ENCODE measurements at places on chromosomes 7 and 10.
A peak's percentile ranks its signal among the peaks of the same experiment; 100 is the strongest.

GRCh38 chr10:7512487-7512886, 101.7 kb upstream of the SFMBT2 start:
- DNase-seq, result no peak

- no peak for DNase-seq
Measured at GRCh38 chr7:7707246-7707645, 11.2 kb downstream of the RPA3 start.

DNA sequence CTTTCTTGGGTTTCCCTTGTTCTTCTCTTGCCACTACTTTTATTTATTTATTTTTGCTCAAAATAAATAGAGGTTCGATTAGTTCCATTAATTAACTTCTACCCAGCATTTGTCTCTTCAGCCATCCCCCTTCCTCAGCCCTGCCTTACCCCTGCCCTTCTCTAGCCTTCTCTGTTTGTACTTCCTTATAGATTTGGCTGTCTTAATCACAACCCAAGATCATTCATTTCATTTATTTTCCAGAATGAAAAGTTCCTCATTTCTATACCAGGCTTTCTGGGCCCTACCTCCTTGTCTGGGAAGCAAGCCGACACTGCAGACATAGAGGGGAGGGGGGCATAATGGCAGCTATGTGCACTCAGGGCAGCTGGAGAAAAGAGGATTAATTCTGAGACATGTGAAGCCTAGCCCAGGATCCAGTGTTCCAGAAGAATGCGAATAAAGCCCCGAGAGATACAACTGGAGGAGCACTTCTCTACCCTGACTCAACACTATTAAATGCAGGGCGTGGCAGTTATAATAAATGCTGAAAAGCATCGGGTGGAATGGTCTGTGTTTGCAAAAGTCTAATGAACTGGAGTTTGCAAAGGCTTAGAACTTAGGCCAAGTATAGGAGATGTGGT, 6.4 kb upstream of the PDCD4 start:
- no peak for DNase-seq

GRCh38 chr7:127708788-127709187, 56.8 kb downstream of the SND1 start:
- DNase-seq, result peak; percentile 63

DNA sequence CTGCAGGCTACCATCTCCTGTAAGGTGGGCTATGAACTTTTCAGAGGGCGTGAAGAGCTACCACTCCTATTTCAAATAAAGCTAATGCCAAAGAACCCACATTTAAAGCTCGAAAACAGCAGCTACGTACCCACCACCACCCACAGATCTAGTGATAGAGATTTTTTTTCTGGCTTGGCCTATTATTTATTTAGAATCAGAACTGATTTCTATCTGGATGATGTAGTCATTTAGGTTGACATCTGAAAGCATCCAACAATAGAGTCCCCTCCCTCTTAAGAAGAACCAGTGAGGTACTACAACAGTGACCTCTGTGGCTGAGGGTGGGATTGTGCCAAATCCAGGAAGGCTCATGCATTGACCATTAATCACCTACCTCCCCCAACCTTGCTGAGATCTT, 113.8 kb upstream of the ADO start:
- no peak for DNase-seq

DNA sequence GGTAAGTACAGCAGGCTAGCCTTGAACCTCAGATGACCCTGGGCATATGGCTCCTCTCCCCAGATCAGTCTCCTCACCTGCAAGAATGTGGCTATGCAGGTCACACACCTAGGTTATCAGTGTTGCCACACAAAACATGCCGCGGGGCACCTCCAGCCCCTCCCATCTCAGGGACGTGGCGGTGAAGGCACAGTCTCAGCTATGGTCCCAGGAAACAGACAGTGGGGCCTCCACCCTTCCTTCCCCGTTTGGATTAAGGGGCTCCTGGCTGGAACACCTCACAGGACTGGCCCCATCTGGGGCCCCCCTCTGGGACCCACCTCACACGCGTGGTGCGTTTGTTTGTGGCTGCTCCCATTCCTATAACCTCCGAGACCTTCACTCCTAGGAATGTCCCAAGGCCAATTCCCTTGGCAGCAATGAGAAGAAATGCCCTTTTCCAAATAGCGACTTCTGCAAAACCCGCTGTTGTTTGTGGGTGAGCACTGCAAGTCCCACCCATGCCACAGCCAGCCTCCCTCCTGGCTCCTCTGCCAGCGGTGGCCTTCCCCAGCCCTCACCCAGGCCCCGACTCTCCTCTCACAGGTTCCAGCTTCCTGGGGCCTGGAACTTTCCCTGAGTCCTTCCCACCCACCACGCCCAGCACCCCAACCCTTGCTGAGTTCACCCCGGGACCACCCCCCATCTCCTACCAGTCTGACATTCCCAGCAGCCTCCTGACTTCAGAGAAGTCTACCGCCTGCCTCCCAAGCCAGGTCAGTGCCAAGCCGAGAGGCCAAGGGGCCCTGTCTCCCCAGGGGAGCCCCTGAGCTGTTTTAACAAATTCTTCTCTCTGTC, 17.1 kb downstream of the ZMIZ2 start:
- no peak for DNase-seq

DNA sequence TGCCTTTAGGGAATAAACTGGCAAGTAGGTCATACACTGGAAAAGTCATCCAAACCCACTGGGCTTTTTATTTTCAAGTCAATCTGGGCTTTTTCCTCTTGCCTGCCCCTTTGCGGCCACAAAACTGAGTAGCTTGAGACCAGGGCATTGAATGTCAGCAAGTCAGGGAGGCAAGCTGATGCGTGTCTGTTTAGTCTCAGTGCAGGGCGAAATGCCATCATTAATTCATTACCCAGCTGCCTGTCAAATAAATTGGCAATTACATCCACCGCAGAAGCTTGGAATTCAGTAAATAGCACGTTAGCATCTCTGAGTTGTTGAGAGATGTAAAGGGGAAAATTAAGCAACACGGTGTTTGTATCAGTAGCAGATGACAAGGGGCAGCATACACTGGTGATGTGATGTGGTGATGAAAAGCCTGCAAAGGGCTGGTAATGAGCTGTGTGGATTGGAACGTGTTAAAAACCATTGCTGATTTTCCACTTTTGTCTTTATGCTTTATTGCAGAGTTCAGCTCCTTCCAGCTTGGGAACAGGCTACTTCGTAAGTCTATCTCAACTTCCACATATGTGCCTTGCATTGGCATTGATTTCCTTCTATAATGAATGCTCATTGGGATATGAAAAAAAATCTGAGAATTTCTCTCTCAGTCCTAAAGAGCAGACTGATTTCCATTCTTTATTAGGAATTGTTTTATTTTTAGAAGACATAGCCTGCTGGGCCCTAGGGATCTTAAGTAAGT, 535.9 kb downstream of the AUTS2 start:
- no peak for DNase-seq

GRCh38 chr10:58358314-58358933, 23.6 kb downstream of the UBE2D1 start:
- DNase-seq, result no peak

DNA sequence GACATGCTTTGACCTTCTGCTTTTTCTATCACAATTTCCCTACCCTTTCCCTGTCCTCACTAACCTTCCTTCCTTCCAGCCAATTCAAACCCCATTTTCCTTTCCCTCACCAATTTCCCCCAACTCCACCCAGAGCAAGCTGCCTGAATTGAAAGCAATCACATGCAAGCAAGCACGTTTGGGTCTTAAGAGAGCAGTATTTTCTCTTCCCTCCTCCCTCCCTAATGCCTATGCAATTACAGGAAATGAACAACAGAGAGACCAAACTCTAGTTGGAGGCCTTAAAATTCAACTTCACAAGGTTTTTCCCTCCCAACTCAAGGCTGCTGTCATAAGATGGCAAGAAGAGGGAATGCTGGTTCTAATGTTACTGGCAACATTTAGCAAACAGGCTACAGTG, 117.2 kb downstream of the MYOF start:
- no peak for DNase-seq

- DNase-seq, result no peak
Measured at GRCh38 chr7:9026121-9026520, 592.7 kb downstream of the NXPH1 start.

- no peak for DNase-seq
Measured at GRCh38 chr10:70571236-70571635, 31.3 kb downstream of the PRF1 start.

DNA sequence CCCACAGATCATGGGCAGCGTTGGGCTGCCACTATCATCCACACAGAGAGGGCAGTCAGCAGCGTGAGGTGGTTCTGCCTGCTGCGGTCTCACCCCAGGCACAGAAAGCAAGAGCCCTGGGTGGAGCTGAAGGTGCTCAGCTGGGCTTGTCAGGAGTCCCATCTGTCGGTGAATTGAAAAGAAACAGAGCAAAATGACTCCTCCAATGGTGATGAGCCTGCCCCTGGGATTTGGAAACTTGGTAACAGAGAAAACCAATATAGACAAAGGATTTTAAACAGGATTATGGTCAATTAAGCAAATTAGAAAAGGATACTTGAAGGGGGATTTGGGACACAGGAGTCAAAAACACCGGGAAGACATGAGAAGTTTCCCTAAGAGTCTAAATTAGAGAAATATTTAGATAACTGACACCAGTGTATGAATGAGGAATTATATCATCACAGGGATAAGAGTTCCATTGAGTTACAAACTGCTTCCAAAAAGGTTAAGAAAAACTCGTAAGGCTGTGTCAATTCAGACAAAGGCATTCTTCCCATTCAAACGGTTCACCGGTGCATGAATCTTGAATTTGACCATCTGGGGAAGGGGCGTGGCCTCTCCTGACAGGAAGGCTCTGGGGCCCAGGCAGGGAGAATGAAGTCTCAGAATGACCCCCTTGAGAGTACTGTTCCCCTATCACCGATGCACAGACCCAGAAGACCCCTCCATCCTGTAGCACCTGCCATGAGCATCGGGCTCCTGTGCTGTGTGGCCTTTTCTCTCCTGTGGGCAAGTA, 70.0 kb upstream of the PRSS58 start:
- no peak for DNase-seq

- no peak for DNase-seq
Measured at GRCh38 chr10:4051641-4052151, 266.7 kb upstream of the KLF6 start.

DNA sequence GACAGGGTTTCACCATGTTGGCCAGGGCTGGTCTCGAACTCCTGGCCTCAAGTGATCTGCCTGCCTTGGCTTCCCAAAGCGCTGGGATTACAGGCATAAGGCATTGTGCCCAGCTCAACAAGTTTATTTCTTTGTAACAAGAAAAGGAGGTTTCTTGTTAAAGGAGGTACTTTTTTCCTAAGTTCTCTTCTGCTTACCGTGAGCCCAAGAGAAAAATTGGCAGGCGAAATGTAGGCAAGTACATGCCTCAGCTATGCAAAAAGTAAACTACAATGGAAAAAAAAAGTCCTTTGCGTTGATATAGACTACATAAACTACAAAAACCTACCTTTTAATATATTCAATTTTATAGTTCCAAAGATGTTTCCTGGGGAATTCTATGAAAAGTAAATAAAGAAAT, 122.6 kb downstream of the DKK1 start:
- DNase-seq, result no peak

DNA sequence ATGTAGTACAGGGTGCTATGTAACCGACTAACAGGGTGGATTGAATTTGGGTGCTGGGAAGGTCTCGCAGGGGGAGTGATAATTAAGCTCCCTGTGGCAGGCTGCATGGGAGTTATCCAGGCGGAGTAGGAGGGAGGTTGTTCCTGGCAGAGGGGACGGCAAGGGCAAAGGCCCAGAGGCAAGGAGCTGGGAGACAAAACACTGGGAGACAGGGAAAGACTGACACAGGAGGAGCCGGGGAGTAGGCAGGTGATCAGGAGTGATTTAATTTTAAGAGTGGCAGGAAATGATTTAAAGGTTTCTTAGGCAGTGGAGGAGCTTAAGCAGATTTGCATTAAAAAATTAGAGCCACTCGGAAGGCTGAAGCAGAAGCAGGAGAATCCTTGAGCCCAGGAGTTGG, 40.7 kb upstream of the LEP start:
- no peak for DNase-seq

GRCh38 chr7:3578399-3578798, 277.3 kb downstream of the SDK1 start:
- no peak for DNase-seq

- DNase-seq, result no peak
Measured at GRCh38 chr10:5818894-5819293, 5.7 kb upstream of the GDI2 start.

DNA sequence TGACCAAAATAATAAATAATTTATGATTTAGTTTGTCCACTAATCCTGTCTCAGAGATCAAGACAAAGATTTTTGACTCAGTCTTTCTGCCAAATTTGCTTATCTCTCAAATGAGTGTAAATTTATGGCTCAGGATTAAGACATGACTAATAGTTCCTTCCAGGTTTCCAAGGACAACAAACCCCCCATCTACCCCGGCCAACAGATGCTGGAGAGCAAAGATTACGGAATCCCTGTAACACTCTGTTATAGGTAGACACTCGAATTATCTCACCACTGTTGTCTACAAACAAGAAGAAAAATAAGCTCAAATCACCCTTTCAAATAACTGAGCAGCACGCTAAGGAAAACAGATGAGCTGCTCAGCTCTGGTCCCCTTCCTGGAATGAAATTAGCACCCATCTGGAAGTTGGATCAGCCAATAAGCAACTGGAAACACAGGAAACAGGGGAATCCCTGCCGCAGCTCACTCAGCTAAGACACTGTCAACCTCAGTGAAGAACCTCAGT, 56.8 kb upstream of the SVIL start:
- DNase-seq, result no peak

DNA sequence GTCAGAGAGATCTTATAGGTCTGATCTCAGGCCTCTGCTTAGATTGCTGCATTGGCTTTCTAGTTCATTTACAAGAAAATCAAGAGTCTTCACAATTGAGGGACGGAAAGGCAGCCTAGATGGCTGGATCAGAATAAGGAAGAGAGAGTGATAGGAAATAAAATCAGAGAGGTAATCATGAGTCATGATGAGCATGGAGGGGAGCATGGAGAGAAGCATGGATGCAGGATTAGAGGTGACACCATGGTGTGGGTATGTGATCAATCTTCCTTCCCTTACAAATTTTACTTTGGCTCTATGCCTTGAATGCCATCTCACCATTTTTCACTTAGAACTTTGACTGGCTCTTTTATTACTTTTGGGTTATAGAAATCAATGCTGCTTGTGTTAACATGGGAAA, 1.4 kb downstream of the BCCIP start:
- DNase-seq, result no peak

DNA sequence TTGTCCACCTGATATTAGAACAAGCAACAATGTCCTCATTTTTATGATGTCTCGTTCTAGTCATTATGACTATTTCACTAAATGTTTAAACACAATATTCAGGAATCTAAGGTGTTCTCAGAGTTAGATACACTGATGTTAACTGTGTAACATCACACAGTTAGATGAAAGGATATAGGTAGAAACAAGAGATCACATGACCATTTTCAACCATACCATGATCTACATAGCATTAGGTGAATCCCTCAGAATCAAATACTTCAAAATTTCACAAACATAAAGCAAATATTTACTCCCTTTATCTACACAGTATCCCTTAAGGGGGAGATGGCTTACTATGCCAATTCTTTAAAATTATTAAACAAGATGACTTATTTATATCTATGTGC, 90.3 kb downstream of the ANK3 start:
- DNase-seq, result no peak
